ENCODE measurements at places on chromosomes 7 and 10. TPM values are rescaled to one million over a fixed set of nuclear protein-coding genes. Genes with fewer than 3 reads are reported as not detected.

DNA sequence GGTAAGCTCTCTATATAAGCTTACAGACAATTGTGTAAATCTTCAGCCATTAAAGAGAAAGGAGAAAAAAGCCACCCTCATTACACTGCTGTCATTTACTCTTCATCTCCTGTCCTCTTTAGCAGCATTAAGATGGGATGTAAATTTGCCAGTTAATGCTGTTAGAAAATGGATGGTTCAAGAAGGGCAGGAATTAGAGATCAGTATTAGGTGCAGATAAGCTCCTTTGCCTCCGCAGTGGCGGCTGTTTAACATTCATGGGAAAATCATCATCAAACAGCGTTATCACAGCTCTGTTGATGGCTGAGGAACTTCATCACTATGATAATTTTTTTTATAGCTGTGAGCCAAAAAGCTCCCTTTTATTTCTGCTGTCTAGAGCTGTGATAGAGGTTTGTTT lies 61.8 kb upstream of the FAM204A start:
- no peak for DNase-seq
- peaks cover 21% of the 10 kb centered on the region for H3K4me1 ChIP-seq
- H3K27ac ChIP-seq: no peak overlapping the region

DNA sequence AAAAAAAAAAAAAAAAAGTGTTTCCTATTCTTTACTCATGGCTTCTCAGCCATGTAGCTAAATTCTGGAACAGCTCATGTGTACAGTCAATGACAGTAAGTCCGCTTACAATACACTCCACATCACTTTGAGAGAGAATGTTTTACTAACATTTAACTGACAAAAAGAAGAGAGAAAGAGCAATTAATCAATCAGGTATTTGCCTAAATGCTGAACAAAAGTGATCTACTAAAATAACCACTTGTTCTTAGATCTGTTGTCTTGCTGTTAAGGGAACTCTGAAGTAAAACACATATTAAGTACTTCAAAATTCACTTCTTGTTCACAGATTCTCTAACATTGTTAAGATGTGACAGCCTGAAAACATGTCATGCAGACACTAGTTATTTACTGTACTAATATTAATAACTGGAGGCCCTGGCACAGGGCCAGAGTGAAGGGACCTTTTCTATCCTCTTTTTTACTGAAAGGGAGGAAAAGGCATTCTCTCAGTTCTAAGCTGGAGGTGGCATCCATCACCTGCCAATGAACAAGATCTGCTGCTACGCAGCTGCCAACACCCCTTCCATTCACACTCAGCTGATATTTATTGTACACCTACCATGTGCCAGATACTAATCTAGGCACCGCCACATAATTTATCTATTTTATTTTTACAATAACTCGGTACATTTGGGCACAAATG lies 72.6 kb downstream of the AHR start:
- H3K4me3 ChIP-seq: no peak overlapping the region
- no peak for DNase-seq
- H3K27ac ChIP-seq: no peak overlapping the region
- H3K27me3 ChIP-seq: no peaks in the 10 kb centered on the region
- H3K36me3 ChIP-seq: no peaks in the 10 kb centered on the region

DNA sequence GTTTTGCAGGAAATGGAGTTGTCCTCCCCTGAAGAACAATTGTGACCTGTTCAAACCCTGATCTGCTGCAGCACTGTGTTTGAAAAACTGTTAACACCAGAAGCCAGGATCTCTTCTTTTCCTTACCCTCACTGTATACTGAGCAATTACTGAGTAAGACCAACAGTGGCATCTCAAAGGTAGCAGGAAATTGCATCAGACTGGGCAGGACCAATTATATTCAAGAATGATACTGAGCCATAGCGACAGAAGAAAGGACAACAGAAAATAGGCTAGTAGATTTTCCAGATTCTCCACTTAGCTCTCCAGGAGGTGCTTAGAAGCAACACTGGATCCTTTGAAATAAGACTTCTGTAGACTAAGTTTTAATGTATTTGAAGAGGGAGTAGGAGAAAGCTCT lies 57.4 kb upstream of the INHBA start:
- DNase-seq: no peak
- H3K27me3 ChIP-seq: peaks cover 12% of the 10 kb centered on the region

DNA sequence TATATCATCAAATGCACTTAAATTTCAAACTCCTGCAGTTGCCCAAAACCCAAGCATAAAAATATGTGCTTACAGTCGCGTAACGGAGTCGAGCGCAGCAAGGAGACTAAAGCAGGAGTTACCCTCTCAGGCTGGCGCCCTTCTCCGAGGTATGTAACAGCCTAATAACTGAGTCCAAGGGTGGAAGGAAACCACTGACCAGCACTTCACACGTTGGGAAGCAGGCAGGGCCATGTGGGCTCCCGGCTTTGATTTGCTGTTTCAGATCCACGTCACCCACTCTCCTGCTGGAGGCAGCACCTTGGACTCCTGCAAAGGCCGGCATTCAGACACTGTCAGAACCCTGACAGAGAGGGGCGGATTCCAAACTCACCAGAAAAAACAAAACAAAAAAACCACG lies 123.8 kb downstream of the DIP2C start:
- H3K36me3 ChIP-seq: peaks cover 13% of the 10 kb centered on the region
- no peaks in the 10 kb centered on the region for H3K27me3 ChIP-seq
- H3K4me1 ChIP-seq: peaks cover 3% of the 10 kb centered on the region
- H3K27ac ChIP-seq: no peak overlapping the region
- DNase-seq: no peak
- no peak overlapping the region for H3K4me3 ChIP-seq

GRCh38 chr7:67644151-67644550 lies 647.5 kb downstream of the TYW1 start:
- no peaks in the 10 kb centered on the region for H3K36me3 ChIP-seq
- no peak for DNase-seq
- no peaks in the 10 kb centered on the region for H3K27me3 ChIP-seq
- H3K4me3 ChIP-seq: no peak overlapping the region
- H3K27ac ChIP-seq: no peak overlapping the region

Gene PLPP4
- not detected for total RNA-seq

Data from WTC11 (cell line).